Activated naive CD8-positive, alpha-beta T cell treated with anti-CD3 and anti-CD28 coated beads for 36 hours (primary cell): ENCODE measurements at places on chromosomes 7 and 10. TPM values are rescaled to one million over a fixed set of nuclear protein-coding genes. Genes with fewer than 3 reads are reported as not detected.
A peak's percentile ranks its signal among the peaks of the same experiment; 100 is the strongest.

Gene NAT16
- total RNA-seq = not detected

DNA sequence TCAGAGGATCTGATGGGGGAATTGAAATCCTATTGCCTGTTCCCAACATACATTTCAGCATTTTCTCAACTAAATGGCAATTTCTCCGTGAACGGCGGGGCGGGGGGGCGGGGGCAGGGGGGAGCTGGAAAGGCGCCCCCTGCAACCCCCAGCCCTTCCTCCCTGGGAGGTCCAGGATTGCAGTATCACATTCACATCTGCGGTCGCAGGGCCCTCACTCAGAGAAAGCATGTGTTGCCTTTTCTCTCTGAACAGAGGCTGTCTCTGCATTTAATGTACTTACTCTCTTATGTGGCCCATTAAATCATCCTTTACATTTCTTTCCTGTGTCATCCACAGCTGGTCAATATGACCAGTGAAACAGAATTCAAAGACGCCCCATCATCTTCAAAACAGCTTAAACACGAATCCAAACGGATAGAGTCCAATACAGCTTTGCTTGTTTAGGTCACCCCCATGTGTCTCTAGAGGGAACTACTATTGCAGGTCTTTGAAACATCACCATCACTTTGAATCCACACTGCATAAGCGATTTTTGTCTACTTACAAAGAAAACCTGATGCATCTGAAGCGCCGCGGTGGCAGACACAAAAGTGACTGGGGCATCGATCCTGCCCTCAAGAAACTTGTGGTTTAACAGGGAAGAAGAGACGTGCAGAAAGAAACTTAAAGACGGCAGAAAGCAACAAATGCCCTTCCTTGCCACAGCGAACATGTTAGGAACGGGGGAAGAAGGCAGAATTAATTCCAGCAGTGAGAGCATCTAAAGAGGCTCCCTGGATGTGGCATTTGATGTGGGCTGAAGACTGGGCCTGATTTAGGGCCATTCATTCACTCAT is 17.0 kb upstream of the ECHDC3 start:
- H3K27me3 ChIP-seq = peaks cover 7% of the 10 kb centered on the region
- H3K4me3 ChIP-seq = no peak overlapping the region
- H3K36me3 ChIP-seq = no peaks in the 10 kb centered on the region
- H3K27ac ChIP-seq = no peak overlapping the region
- peaks cover 5% of the 10 kb centered on the region for H3K4me1 ChIP-seq
- DNase-seq = no peak

Gene WEE2
- not detected for total RNA-seq

DNA sequence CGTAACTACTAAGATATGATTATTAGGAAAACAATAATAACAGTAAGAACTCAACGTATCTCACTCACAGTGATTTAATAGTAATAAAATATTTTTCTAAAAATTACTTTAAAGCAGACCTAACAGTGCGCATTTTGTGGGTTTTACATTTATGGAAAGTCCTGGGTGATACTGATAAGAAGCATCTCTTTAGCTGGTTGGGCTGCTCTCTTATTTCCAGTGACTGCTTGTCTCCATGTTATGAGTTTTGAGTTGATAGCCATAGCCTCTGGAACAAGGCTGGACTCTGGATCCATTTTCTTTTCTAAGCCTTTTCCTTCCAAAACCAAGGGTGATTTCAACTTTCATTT is 29.5 kb upstream of the INHBA start:
- peaks cover 11% of the 10 kb centered on the region for H3K4me1 ChIP-seq
- H3K4me3 ChIP-seq = no peak overlapping the region
- H3K36me3 ChIP-seq = no peaks in the 10 kb centered on the region

- no peak overlapping the region for H3K4me3 ChIP-seq
- no peak for DNase-seq
- no peaks in the 10 kb centered on the region for H3K4me1 ChIP-seq
- no peaks in the 10 kb centered on the region for H3K27me3 ChIP-seq
Observed at GRCh38 chr7:121936951-121937623, 64.1 kb downstream of the PTPRZ1 start.

DNA sequence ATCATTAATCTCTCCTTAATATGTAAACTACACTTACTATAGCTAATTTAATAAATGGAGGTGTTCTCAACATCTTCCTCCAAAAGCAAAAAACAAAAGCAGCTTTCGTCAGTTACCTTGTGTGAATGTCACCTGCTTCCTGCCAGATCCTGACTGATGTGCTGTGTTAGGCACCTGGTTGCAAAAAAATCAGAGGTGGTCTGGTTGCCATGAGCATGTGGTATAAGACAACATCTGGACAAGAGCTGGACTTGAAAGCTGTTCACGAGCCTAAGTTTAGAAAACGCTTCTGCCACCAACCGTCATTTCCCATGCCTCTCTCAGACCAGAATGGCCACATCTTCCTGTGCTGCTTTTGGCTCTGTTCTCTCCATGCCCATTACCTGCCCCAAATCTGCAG is 42.0 kb upstream of the GGCT start:
- peaks cover 7% of the 10 kb centered on the region for H3K4me1 ChIP-seq
- no peak overlapping the region for H3K27ac ChIP-seq
- no peak for DNase-seq
- H3K36me3 ChIP-seq = peaks cover 10% of the 10 kb centered on the region

Gene CFTR
- not detected for total RNA-seq

- peak overlapping the region; percentile 14 for H3K4me3 ChIP-seq
- H3K27ac ChIP-seq = peak overlapping the region; percentile 79
- H3K4me1 ChIP-seq = peaks cover 41% of the 10 kb centered on the region
- H3K36me3 ChIP-seq = peaks cover 48% of the 10 kb centered on the region
- peak; percentile 22 for DNase-seq
Observed at GRCh38 chr7:595621-596010, 76.0 kb upstream of the PDGFA start.

DNA sequence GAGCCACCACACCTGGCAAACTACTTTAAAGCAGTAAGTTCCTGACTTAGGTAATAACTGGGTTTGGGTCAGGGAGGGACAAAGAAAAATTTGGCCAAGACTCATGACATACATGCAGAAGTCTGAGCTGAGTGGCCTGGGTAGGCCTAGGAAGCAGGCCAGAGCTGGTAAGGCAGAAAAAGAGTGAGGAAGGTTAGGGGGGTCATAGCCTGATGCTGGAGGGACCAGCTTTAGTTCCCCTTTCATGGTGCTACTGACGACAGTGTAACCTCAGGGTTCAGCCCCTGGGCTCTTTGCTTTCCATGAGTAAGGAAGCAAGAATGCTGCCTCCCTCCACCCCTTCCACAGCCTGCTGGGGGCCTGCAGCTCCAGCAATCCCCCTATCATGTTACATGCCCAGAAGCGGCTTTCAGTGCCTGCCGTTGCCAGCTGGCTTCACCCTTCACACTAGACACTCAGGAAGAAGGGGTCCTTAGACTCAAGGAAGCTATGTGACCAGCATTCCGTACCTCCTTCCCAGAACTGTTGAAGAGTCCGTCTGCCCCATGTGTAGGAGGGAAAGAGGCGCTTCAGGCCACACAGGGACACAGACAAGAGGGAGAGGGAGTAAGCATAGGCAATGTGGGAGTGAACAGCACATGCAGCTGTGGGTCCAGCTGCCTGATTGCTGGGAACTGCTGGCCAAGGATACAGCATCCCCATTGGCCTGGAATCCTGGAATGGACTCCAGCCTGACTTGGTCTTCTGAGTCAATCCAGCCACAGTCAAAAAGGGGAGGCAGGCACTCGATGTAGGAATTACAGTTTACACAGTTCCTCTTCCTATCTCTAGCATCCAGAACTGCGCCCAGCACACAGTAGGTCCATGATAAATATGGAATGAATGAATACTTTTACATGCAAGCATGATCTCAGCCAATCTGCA is 4.1 kb upstream of the PLAU start:
- peaks cover 35% of the 10 kb centered on the region for H3K4me1 ChIP-seq
- DNase-seq = no peak
- H3K27ac ChIP-seq = peak overlapping the region; percentile 42
- H3K36me3 ChIP-seq = no peaks in the 10 kb centered on the region
- peaks cover 57% of the 10 kb centered on the region for H3K27me3 ChIP-seq

DNA sequence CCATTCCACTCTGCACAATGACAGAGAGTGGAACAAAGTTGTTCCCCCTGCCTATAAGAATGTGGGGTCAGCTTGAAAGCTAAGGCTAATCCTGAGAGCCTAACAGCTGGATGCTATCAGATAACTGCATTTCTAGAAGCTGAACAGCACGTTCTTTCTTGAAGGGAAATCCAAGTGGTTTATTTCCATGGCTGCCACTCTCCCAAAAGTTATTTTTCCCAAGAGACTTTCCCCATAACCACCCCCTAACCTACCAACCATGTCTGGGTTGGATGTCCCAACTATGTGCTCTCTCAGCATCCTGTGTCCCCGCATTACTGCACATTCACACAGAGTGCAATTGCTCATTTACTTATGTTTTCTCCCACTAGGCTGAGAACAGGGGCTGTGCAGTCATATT is 140.7 kb upstream of the ANKRD1 start:
- no peak overlapping the region for H3K4me3 ChIP-seq
- H3K27me3 ChIP-seq = no peaks in the 10 kb centered on the region
- no peak overlapping the region for H3K27ac ChIP-seq
- no peaks in the 10 kb centered on the region for H3K36me3 ChIP-seq
- H3K4me1 ChIP-seq = no peaks in the 10 kb centered on the region

- no peaks in the 10 kb centered on the region for H3K4me1 ChIP-seq
- H3K27ac ChIP-seq = no peak overlapping the region
- H3K27me3 ChIP-seq = peaks cover 36% of the 10 kb centered on the region
Observed at GRCh38 chr10:132784866-132785722, 853 bp downstream of the NKX6-2 start.

Gene STX1A
- 4.9 TPM for total RNA-seq

- peak; percentile 18 for DNase-seq
- peak within 1 kb of the TSS; percentile 10 for H3K4me3 ChIP-seq
- H3K36me3 ChIP-seq = no peaks in the 10 kb centered on the region
- H3K27ac ChIP-seq = no peak within 1 kb of the TSS
Observed at GRCh38 chr10:43076876-43077420, at the start of gene RET. RET (plus strand) TSS chr10:43077069; CDS start chr10:43077259, 190 bp downstream.

Gene DNA2
- 51.4 TPM for total RNA-seq

Gene NUTM2A
- 0.66 TPM for total RNA-seq

DNA sequence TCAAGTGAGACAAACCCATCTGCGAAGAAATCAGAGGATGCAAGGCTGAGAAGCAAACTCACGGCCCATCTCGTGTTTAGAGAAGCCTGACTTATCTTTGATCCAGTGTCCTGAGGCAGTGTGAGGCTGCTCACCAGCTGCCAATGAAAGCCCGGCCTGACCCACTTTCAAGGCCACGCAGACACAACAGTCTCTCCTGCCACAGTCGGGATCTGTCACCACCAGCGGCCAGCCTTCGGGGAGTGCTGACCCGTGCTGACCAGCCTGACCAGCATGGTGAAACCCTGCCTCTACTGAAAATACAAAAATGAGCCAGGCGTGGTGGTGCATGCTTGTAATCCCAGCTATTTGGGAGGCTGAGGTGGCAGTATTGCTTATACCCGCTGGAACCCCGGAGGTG is 7.4 kb upstream of the DNAJB6 start:
- DNase-seq = no peak
- H3K4me3 ChIP-seq = no peak overlapping the region
- no peaks in the 10 kb centered on the region for H3K36me3 ChIP-seq

Gene TFPI2
- total RNA-seq = not detected

- H3K27me3 ChIP-seq = no peaks in the 10 kb centered on the region
- DNase-seq = no peak
- peak overlapping the region; percentile 9 for H3K27ac ChIP-seq
- H3K36me3 ChIP-seq = peaks cover 48% of the 10 kb centered on the region
- no peak overlapping the region for H3K4me3 ChIP-seq
- H3K4me1 ChIP-seq = peaks cover 49% of the 10 kb centered on the region
Observed at GRCh38 chr10:7302392-7302906, 108.4 kb downstream of the SFMBT2 start.

Gene CCDC136
- total RNA-seq = 10.8 TPM

Gene ACTL6B
- total RNA-seq = not detected

- DNase-seq = no peak
- H3K27ac ChIP-seq = no peak overlapping the region
- no peaks in the 10 kb centered on the region for H3K36me3 ChIP-seq
- H3K27me3 ChIP-seq = peaks cover 8% of the 10 kb centered on the region
- H3K4me3 ChIP-seq = no peak overlapping the region
Observed at GRCh38 chr7:37645282-37646050, 38.1 kb upstream of the GPR141 start.

GRCh38 chr7:23246555-23246954 is at the start of gene GPNMB:
GPNMB (plus strand) TSS chr7:23246775; CDS start chr7:23246858, 83 bp downstream.
- H3K4me3 ChIP-seq = no peak within 1 kb of the TSS
- DNase-seq = no peak
- no peaks in the 10 kb centered on the region for H3K4me1 ChIP-seq
- H3K27ac ChIP-seq = no peak within 1 kb of the TSS
- H3K36me3 ChIP-seq = no peaks in the 10 kb centered on the region

Gene ZNF25
- 5.5 TPM for total RNA-seq

- DNase-seq = no peak
- H3K27me3 ChIP-seq = no peaks in the 10 kb centered on the region
- H3K36me3 ChIP-seq = no peaks in the 10 kb centered on the region
- no peaks in the 10 kb centered on the region for H3K4me1 ChIP-seq
- H3K27ac ChIP-seq = no peak overlapping the region
Observed at GRCh38 chr7:137287651-137288258, 55.8 kb downstream of the PTN start.

DNA sequence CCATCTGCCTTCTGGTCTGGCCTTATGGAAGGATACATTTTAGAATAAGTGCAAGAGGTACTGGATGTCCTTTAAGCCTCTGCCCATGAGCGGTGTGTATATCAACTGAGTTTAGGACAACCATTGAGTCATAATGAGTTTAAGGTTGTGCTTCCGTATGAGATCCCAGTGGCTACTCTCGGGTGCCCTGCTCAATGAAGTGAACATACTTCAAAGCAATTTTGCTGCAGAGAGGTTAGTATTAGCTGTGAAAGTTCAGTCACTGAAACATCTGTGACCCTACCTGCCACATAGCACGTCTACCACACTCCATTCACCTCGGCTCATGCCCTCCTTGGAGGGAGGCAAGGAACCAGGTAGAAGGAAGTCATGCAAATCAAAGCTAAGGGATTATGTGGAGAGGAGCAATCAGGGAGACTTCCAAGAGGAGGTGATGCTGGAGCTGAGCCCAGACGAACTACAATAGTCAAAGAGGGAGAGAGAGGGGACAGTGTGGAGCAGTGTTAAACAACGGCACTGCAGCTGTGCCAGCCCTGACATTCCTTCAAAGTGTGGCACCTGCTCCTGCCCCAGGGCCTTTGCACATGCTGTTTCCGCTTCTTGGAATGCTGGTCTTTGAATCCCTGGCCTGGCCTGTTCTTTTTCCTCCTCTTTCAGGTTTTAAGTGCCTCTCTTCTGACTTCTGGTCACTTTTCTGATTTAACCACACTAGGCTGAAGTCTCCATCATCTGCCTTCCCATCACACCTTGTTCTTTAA is 25.4 kb downstream of the BTBD16 start:
- H3K4me1 ChIP-seq = peaks cover 6% of the 10 kb centered on the region
- no peaks in the 10 kb centered on the region for H3K36me3 ChIP-seq
- no peak for DNase-seq
- no peak overlapping the region for H3K4me3 ChIP-seq
- no peak overlapping the region for H3K27ac ChIP-seq
- peaks cover 7% of the 10 kb centered on the region for H3K27me3 ChIP-seq

- no peak overlapping the region for H3K27ac ChIP-seq
- no peak overlapping the region for H3K4me3 ChIP-seq
- DNase-seq = no peak
- H3K4me1 ChIP-seq = no peaks in the 10 kb centered on the region
Observed at GRCh38 chr10:19499291-19499770, 316.9 kb upstream of the PLXDC2 start.
